ENCODE measurements at places on chromosomes 3 and 15. TPM values are rescaled to one million over a fixed set of nuclear protein-coding genes. Genes with fewer than 3 reads are reported as not detected.
A peak's percentile ranks its signal among the peaks of the same experiment; 100 is the strongest.

GRCh38 chr3:130345487-130346079 lies at the start of gene COL6A5:
Gene COL6A5, plus strand, starts transcription at chr3:130345672. Its CDS starts 27,967 bp downstream, at chr3:130373639.
- peak; percentile 23 for DNase-seq

DNA sequence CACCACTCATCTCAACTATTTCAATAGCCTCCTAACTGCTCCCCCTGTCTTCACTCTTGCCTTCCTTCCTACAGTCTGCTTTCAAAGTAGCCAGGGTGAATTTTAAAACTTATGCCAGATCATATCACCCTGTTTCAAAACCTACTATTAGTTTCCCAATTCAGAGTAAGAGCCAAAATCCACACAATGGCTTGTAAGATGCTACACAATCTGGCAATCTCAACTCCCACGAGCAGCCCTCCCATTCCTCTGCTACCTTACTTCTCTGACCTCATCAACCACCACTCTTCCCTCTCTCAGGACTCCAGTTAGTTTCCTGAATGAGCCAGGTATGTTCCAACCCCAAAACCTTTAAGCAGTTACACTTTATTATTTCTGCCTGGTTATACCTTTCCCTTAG lies 62.5 kb downstream of the VPS13C start:
- DNase-seq: no peak

GRCh38 chr3:48830715-48831114 lies 17.0 kb downstream of the PRKAR2A start:
- DNase-seq: no peak

GRCh38 chr3:169901453-169901852 lies 9.9 kb upstream of the SAMD7 start:
- DNase-seq: no peak

DNA sequence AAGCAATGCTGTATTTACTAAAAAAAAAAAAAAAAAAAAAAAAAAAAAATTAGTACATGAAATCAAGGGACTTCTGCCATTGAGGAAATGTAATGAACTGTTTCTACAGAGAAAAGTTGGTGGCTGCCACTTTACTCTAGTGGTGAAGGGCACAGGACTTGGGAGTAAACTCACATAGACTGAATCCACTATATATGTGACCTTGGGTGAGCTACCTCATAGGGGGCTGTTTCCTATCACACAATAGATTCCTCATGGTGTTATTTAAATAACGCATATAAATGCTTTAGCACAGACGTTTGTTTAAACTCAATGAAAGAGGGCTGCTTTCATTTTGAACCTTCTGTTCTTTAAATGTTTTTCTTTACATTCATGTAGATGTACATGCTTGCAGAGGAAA lies 25.8 kb downstream of the TERC start:
- DNase-seq: no peak

DNA sequence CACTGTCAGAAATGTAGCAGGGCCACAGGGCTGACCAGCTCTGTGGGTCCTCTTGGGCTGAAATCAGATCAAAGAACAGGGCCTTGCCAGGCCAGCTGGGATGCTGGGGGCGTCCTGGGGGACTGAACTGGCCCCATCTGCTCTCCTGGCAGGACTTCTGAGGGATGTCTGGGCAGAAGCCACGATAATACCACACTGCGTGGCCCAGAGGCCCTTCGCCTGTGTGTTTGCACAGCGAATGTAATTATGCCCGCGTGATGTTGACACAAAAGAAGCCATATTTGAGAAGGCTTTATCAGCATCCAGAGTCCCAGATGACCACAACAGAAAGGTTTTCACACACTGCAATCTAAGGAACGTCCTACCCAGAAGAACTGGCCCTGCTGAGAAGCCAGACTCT lies 174.0 kb downstream of the RAB11A start:
- no peak for DNase-seq

DNA sequence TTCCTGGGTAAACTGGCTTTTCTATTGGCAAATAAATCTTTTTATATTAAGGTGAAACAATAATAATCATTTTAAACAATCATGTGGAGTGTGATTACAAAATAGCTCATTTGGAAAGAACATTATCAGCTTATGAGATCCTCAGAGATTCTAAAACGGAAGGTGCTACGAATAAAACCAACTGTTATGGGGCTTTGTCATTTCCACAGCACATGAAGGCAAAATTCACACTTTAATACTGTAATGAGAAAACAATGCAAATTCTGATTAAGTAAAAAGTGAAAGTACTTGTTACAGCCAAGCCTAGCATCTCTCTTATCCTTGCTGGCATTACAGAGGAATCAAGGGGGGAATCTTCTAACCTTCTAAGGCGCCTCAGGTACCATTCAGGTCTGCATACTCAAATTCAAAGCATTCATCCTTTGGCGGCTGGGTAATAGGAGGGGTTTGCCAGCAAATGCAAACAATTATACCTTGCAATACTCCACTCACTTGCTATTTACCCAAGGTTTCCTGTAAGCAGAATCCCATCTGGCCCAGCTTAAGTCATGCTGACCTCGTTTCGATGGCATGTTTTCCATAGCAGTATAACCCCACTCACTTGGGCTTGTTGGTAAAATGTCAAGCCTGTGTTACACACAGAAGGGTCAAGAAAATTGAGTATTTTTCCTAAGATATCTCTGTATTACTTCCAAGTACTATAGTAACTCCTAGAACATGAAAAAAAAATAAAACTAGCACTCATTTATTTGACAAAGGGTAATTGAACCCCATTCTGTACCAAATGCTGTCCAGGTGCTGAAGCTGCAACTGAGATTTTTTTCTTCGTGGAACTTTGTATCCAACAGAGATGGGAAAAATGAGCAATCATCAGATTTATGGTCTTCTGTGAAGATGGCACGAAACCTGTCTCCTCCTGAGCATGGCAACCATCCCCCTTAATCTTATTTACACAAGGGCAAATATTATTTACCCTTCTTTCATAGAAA lies 183.7 kb upstream of the LMCD1 start:
- no peak for DNase-seq

DNA sequence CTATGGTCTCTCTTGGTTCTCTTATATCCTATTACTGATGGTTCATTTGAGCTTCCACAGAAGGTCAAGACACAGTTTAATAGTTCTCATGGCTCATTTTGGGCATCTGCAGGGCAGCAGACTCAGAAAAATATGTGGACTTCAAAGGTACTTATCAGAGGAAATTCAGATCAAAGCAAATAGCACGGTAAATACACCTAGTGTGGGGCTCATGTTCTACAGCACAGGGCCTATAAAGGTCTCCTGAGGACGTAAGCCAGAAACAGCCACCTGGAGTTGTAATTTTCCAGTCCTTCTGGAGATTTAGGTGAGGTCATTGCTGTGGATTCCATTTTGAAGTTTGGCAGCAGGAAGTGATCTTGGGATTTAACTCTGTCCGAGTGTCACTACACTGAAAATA lies 134.5 kb upstream of the SGO1 start:
- DNase-seq: no peak

- DNase-seq: peak; percentile 49
Measured at GRCh38 chr3:100709842-100710260, 557 bp downstream of the TFG start.

- no peak for DNase-seq
Measured at GRCh38 chr3:85939074-85939482, 980.3 kb downstream of the CADM2 start.

DNA sequence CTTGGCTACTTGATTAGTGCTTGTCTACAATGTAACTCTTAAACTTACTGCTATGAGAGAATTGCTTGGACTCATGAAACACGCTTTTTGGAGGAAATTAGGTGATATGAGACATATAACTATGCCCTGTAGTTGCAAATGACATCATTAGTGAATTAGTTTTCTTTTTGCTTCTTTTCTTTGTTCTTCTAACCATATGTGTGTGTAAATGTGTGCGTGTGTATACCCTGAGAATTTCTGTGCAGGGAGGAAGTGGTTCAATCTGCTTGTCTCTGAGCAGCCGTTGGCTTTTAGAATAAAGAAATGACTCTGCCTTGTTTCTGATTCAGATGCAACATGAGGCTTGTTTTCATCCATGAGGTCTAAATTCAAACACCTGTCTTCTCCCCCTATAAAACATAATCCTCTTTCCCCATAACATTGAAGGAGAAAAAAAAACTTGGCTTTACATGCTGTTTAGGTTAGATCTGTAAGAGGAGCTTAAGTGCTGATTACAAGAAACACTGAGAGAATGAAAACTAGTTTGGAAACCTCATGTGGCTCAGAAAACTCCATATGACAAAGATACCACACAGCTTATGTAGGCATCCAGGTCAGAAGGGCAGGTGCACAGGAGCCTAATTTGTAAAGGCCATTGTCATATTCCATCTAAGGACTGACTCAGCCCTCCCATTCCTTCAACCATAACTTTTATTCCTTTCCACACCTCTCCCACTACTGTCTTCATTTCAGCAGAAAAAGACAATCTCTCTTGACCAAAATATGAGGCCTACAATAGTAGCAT lies 30.5 kb upstream of the BLM start:
- no peak for DNase-seq

DNA sequence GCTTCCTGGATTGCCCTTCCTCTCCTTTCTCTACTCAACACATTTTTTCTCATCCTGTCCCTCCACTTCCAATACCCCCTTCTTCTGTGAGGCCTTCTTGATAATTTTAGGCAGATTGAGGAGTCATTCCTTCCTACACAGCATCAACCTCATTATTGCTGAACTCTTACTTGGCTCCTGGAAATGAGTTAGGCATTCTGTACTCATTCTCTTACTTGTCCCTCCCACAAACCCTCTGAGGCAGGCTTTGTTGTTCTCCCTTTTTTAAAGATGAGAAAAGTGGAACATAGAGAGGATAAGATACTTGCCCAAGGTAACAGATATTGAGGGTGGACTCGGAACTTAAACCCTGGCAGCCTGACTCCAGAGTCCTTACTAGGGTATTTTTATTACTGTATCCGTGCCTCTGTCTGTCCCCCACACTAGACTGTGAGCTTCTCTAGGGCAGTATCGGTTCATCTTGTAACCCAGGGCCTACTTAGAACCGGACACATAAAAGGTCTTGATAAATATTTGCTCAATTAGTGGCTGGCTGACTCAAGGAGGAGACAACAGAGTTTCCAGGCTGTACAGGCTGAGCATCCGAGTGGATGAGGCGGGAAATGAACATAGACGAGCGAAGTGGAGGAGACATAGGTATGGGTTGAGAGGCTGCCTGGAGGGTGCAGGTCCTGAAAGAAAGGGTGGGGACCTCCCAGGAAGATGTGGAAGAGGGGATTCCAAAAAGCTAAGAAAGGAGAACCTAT lies 148.7 kb upstream of the ATP2B2 start:
- no peak for DNase-seq

The EPB42 gene
- polyA plus RNA-seq: 0.94 TPM

The CCDC39 gene
- not detected for polyA plus RNA-seq

The SLC51A gene
- 3.9 TPM for polyA plus RNA-seq
